ENCODE measurements at places on chromosomes 6 and 20.

- ATAC-seq = no peak
These were observed 107.7 kb downstream of the CD109 start for GRCh38 chr6:73803562-73804241.

DNA sequence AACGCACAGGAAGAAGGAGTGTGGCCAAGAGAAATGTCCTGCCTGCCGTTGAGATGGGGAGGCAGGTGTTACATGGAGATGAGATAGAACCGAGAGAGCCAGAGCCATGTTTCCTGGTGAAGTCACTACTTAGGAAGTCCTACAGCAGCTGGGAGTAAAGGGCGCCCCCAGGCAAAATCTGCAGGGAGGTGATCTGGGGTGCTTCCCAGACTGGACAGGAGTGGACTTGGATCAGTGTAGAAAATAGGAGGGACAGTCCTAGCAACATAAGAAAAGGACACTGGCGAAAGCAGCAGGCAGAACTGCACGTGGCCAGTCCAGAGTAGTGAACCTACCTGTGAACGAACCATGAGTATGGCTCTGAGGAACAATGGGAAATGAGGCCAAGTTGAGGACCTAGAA lies 85.3 kb downstream of the CD164 start:
- ATAC-seq = no peak

- peak; percentile 79 for ATAC-seq
These were observed 176.4 kb downstream of the ARID1B start for GRCh38 chr6:156953479-156954146.

DNA sequence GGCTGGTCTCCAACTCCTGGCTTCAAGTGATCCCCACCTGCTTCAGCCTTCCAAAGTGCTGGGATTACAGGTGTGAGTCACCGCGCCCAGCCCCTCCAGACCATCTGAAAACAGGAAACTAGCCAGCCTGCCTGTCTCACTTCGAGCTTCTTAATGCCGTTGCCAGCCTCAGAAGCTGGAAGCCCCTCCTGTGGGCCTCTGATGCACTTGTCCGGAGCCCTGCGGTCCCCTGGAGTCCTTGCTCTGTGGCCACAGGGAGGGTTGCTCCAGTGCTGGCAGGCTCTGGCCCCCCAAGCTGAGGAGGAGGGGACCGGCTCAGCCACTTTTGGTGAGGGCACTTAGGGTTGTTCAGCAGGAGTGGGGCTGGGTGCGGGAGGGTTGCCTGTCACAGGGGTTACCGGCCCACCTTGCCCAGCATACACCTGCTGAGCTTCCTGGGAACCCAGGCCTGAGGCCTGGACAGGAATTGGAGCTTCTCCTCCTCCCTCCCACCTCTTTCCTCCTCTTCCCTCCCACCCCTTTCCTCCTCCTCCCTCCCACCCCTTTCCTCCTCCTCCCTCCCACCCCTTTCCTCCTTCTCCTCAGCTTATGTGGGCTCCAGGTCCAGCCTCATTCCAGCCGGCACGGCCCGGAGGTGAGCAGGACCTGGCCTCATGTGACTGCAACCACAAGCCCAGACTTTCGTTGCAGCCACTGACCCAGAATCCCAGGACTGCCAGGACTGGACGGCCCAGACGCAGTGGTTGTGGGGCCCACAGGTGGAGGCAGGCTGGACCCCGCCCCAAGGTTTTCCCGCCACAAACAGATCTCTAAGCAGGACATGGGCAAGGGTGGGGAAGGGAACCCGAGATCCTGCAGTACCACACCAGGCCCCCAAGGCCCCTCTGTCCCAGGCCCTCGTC lies 9.4 kb upstream of the BIRC7 start:
- ATAC-seq = no peak

DNA sequence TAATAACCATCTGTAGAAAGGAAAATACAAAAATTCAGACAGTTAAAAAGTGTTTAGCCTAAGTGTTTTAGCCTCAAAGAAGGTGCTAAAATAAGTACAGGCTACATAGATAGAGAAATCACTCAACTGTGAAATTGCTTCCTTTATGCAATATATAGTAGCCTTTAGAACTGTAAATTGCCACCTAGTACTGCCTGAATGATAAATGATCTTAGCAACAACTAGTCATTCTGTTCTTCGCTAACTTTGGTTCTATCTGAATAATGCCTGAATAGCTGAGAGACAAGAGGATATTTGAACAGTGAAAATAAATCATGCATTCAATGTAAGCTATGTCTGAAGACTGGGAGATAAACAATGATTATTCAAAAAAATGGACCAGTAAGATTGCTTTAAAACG lies 603.3 kb upstream of the PTCHD4 start:
- no peak for ATAC-seq

GRCh38 chr6:117544716-117545115 lies 57.6 kb downstream of the GOPC start:
- no peak for ATAC-seq

GRCh38 chr6:105954148-105954547 lies 132.0 kb upstream of the PRDM1 start:
- no peak for ATAC-seq

DNA sequence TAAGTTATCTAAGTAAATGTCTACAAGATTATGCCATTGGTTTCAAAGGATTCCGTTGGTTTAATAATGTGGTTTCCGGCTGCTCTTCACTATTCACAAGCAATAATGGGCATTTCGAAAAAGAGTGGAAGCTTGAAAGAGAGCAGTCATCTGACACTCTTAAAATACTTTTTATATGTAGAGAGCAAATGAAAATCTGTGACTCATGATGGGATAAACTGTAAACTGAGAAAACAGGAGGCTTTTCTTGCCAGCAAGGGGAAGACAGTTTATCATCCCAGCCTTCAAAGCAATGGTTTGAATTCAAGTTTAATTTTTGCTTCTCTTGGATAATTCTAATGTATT lies 145.7 kb downstream of the KHDC1L start:
- no peak for ATAC-seq

DNA sequence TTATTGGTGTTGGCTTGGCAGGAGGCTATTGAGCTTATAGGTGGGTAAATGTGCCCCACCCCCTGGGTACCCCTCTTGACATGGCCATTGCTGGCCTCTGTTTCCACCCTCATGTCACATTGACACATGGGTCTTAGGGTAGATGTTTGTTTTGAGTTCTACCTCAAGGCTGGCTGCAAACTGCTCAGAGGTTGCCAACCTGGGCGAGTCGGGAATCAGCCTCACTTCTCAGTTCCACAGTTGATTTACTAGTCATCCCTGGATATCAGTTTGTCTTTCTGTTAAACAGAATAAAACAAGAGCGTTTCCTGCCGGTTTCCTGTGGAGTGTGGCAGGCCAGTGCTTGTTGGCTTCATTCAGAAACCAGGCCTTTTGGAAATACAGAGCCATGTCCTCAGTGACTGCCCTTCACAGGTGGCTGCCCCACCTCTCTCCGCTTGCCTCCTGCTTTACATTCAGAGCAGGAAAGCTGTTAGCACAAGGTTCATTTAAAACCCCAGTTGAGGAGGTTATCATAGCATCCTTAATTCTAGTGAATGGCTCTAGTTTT lies 105.6 kb downstream of the TCP11 start:
- no peak for ATAC-seq

DNA sequence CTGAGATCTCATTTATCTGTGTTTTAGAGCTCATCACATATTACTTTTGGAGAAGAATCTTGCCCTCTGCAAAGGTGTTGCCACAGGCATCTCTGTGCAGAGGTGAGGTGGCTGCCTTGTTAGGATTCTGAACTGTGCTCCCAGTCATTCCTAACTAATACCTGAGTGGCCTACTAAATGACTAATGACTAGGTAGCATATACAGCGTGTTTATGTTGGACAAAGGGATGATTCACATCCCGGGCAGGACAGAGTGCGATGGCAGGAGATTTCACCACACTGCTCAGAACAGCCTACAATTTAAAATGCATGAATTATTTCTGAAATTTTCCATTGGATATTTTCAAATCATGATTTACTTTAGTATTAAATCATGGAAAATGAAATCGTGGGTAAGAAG lies 23.1 kb upstream of the CGA start:
- no peak for ATAC-seq

Data from gastroesophageal sphincter (tissue), 4 donors.